Stimulated activated CD8-positive, alpha-beta memory T cell treated with anti-CD3 and anti-CD28 coated beads, Interleukin-12 subunit alpha, Interleukin-12 subunit beta, amount 100 ng/mL, for 4 hours (primary cell): ENCODE measurements at places on chromosomes 13 and 19.

DNA sequence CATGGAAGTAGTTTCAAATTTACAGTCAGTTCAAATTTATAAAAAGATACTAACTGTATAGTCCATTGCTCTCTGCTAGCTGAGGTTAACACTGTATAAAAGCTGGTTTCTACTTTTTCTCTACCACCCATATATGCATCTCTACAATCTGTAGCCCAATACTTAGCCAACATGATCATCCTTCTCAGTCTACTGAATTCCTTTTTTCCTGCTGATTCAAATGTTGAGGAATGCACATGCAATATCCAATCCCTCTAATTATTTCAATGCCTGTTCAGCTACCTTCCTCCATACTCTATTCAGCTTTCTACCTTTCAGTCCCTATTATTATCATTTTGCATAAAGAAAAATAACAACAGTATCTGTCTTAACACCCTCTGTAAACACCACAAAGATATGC lies 15.6 kb downstream of the KPNA3 start:
- DNase-seq, result no peak

DNA sequence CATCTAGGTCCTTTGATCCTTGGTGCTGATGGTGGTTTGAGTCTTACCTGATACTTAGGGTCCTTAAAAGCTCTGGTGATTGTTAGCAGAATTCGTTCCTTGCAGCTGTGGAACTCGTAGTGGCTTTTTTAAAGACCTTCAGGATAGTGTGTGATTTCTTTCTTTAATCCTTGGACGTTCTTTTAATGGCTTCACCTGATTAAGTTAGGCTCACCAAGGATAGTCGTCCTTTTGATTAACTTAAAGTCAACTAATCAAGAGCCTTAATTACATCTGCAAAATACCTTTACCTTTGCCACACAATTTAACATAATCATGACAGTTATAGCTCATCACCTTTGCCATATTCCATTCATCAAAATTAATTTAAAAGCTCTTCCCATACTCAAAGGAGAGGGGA lies 1807.7 kb downstream of the OLFM4 start:
- no peak for DNase-seq

- no peak for DNase-seq
Measured at GRCh38 chr13:94168783-94169453, 310.6 kb downstream of the DCT start.

- DNase-seq, result no peak
Measured at GRCh38 chr19:57815247-57816075, 748 bp upstream of the ZNF552 start.

GRCh38 chr19:11408591-11408990 lies 10.5 kb downstream of the RGL3 start:
- DNase-seq, result no peak

DNA sequence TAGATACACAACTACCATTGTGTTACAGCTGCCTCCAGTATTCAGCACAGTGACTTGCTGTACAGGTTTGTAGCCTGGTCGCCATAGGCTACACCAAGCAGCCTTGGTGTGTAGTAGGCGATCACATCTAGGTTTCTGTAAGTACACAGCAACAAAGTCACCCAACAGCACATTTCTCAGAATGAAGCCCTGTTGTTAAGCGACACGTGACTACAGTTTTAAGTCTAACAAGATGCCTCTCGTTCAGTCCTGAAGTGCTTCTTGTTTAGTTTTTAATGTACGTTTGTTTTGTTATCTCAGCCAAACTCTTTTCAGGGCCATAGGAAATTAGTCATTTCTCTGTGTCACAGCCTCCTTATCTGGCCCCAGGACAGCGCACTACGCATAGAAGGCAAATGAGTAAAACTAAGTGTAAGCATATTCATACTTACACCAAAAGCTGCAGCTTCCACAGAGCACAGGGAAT lies 50.0 kb upstream of the GPR183 start:
- no peak for DNase-seq

DNA sequence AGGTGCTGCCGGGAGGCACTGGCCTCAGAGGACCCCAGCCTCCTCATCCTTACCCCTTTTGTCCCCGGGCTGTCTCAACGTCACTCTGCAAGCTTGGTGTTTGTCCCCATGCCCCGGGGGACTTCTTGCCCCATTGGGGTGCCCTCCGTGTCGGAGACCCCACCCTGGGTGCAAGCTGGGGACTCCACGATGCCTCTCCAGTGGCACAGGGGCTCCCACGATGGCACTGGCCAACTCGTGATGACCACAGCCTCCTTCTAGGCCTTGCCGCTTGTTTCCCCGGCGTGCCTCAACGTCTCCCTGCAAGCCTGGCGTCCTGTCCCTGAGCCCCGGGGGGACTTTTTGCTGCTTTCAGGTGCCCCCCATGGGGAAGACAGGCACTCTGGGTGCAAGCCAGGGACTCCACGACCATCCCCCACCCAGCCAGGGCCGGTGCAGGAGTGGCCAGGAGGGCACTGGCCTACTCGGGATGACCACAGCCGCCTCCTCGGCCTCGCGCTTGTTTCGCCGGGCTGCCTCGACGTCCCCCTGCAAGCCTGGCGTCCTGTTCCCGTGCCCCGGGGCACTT lies 237.0 kb downstream of the TUBA3C start:
- no peak for DNase-seq

DNA sequence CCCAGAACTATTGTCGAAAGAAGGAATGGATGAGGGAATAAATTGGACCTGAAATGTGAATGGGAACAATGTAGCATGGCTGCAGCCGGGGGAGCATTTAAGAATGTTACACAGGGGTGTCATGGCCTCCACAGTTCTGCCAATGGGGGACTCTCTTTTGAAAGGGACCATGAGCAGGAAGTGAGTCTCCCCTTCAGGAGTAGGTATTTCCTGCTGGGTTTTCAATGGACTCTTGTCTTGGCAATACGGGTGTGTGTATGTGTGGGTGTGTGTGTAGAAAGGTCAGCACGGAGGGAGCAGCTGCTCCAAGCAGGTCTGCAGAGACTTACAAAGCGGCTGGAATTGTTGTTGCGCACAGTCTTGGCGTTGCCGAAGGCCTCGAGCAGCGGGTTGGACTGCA lies 24.4 kb downstream of the MYO1F start:
- DNase-seq, result no peak
